Glomerular endothelial cell (primary cell): ENCODE measurements at places on chromosomes 11 and 22.
A peak's percentile ranks its signal among the peaks of the same experiment; 100 is the strongest.

DNA sequence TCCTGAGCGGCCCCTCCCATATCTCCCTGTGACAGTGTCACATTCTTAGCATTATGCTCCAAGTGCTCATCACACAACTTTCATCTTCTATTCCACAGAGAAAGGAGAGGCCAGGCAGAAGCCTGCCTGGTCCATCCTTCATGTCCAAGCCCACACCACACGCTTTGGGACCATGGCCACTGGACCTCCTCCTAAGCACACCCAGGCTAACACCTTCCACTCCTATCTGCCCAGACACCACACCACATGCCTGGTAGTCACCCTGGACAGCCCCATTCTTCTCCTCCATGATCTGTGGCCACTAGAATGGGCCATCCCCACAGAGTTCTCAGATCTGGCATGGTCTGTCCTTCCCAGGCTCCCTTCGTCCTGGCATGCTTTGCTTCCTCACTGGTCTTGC, 55.3 kb downstream of the HIRA start:
- DNase-seq = no peak

DNA sequence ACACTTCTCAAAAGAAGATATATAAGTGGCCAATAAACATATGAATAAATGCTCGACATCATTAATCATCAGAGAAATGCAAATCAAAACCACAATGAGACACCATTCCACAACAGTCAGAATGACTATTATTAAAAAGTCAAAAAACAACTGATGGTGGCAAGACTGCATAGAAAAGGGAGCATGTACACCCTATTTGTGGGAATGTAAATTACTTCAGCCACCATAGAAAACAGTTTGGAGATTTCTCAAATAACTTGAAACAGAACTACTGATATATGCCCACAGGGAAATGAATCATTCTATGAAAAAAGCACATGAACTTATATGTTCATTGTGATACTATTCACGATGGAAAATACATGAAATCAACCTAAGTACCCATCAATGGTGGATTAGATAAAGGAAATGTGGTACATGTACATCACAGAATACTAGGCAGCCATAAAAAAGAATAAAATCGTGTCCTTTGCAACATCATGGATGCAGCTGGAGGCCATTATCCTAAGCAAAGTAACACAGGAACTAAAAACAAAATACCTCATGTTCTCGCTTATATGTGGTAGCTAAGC, 42.4 kb downstream of the GLYATL2 start:
- no peak for DNase-seq

- DNase-seq = no peak
Measured at GRCh38 chr11:118265954-118266353, 1.9 kb upstream of the MPZL2 start.

- DNase-seq = no peak
Measured at GRCh38 chr11:44637487-44637886, 72.0 kb downstream of the CD82 start.

DNA sequence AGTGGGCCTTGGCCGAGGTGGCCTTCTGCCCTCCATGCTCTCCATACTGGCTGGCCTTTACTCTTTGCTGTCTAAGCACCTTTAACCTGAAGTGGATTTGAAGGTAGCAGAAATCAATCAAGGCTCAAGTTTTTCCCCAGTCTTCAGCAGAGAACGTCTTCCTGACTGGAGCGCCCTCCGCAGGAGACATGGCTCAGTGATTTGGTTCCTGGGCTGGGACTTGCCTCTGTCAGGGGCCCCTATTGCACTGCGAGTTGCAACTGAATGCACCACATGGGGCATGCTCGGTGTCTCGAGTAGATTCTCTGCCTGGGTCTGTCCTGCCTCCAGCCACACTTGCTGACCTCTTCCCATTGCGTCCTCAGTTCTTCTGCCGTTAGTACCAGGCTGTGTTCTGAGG, 79.6 kb downstream of the BMAL1 start:
- DNase-seq = no peak

GRCh38 chr11:121321614-121322243, 29.2 kb downstream of the SC5D start:
- no peak for DNase-seq

GRCh38 chr22:32695451-32695891, 106.0 kb upstream of the TIMP3 start:
- no peak for DNase-seq

GRCh38 chr11:63769042-63769713, 603 bp upstream of the ZFTA start:
- no peak for DNase-seq

GRCh38 chr11:83661491-83662350, 375.6 kb upstream of the CCDC90B start:
- no peak for DNase-seq

- DNase-seq = no peak
Measured at GRCh38 chr22:46079861-46080821, 70.2 kb upstream of the PPARA start.

DNA sequence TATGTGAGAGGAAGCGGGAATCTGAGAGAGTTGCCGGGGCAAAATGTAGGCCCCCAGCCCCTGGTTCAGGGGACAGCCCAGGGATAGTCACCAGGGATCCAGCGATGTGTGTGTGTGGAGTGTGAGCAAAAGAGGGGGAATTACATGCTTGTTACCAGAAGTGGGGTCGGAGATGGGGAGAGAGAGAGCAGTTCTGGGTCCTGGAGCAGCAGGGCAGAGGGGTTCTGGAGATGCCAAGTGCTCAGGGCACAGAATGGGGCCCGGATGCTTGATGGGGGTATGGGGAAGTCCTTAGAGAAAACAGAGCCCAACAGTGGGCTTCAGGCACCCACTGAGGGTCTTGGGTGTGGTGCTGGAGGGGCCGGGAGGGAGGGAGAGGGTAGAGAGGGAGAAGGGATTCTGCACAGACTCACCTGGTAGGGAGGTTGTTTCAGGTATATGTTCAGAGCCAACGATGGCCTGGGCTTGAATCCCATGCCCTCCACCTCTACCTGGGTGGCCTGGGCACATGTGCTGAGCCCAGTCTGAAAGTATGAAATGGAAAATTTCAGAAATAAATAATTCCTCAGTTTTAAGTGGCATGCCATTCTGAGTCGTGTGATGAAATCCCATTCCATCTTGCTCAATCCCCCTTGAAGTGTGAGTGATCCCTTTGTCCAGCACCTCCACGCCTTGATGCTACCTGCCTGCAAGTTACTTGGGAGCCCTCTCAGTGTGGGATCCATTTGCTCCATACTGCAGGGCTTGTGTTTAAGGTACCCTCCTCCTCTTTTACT, 12.4 kb downstream of the SMIM38 start:
- no peak for DNase-seq

DNA sequence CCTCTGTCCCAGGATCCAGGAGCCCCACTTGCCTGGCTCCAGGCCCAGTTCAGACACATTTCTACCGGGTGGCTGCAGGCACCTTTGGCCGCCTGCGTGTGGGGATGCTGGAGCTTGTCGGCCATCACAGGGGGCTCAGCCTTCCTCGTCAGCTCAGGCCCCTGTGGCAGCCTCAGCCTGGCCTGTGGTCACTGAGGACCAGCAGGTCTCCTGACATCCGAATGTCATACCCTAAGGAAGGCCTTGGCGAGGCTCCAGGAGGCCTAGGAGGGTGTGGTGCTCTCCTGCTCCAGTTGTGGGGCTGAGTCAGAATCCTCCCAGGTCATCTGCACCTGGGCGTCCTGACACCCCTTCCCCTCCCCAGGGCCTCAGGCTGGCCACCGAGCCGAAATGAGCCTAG, 14.9 kb upstream of the SOX10 start:
- no peak for DNase-seq

- no peak for DNase-seq
Measured at GRCh38 chr11:843086-843734, 558 bp downstream of the TSPAN4 start.

DNA sequence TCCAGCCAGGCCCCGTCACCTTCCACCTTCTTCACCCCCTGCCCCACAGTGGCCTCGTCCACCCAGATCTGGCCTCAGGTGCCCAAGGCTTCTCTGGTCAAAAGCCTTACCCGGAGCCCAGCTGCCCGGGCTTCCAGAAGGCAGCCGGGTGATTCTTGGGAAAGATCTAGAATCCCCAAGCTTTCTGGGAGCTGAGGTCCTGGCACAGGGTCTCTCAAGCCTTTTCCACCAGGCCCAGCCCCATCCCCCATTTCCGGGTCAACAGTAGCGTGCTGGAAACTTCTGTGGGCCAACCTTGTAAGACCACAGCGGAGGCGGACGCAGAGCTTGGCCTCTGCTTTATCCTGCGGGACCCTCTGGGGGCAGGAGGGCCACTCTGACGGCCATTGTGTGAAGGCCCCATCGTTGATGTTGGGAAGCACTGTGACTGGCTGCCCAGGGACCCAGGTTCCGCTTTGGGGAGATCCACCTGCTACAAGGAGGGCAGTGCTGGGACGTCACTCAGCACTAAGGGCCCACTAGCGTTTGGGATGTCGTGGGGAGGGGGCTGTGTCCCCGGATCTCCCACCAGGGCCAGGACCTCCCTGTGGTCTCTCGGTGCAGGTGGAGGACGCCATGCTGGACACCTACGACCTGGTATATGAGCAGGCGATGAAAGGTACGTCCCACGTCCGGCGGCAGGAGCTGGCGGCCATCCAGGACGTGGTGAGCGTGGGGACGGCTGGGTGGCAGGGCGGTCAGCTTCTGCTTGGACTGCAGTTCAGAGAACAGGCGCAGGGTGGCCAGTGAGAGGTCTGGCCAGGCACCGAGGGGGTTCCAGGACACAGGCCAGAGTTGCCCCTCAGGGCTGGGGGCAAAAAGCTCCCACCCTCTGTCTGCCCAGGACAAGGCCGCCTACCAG, 11.5 kb downstream of the TSPAN32 start:
- no peak for DNase-seq

- no peak for DNase-seq
Measured at GRCh38 chr11:134915212-134915611, 503.2 kb upstream of the B3GAT1 start.

- no peak for DNase-seq
Measured at GRCh38 chr11:18367431-18367830, 26.9 kb upstream of the LDHA start.

GRCh38 chr11:75305452-75305851, 46.0 kb downstream of the ARRB1 start:
- DNase-seq = no peak

- DNase-seq = no peak
Measured at GRCh38 chr11:45736424-45736823, 68.5 kb upstream of the SLC35C1 start.

DNA sequence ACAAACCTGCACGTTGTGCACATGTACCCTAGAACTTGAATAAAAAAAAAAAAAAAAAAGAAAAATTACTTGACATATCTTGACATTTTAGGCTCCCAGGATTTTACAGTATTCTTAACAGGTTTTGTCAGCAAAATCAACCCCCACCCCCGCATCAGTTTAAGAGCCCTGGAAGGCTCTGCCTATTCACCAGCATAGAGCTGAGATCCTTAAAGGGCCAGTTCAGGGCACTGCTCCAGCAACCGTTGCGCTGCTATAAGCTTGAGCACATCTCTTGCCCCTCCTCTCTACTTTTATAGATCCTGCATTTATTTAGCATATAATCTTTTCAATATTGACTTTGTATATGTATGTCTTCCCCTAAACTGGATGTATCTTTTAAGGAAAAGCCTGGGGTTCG, 697 bp upstream of the PAFAH1B2 start:
- peak; percentile 7 for DNase-seq

- no peak for DNase-seq
Measured at GRCh38 chr11:87779276-87780067, 395.8 kb downstream of the RAB38 start.

DNA sequence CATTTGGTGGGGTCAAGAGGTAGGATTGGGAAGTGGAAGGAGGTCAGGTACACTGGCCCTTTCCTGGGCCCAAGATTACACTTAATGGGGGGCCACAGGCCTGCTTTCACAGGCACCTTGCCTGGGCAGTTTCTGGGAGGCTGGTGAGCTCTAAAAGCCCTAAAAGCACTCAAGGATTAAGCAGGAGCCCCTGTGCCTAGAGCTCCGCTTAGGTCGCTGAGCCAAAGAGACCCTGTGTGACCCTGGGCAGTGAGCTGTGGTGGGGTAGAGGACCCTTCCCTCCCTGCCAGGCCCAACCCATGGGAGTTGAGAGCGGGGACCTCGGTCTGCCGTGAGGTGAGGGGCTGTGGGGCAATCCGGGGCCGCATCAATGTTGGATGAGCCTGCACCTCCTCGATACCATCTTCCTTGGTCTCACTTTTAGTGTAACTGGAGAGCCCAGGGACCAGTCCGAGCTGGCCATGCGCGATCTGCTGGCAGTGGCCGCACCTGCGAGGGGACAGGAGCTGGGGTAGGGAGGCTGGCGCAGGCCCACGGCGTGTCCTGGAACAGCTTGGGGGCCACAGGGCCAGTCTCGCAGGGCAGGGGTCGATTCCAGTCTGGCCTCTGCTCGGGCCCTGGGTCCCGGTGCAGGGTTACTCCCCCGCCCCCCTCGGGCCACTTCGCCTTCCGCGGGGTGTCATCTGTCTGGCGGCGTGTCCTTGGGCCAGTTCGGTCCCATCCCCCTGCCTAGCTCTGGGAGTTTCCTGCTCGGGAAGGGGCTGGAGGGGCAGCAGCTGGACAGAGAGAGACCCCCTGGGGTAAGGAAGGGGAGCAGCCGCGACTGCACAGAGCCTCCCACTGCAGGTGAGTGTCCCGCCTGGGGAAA, 44.3 kb downstream of the EIF3F start:
- DNase-seq = no peak

- no peak for DNase-seq
Measured at GRCh38 chr11:67284811-67285540, 4.1 kb upstream of the ANKRD13D start.

DNA sequence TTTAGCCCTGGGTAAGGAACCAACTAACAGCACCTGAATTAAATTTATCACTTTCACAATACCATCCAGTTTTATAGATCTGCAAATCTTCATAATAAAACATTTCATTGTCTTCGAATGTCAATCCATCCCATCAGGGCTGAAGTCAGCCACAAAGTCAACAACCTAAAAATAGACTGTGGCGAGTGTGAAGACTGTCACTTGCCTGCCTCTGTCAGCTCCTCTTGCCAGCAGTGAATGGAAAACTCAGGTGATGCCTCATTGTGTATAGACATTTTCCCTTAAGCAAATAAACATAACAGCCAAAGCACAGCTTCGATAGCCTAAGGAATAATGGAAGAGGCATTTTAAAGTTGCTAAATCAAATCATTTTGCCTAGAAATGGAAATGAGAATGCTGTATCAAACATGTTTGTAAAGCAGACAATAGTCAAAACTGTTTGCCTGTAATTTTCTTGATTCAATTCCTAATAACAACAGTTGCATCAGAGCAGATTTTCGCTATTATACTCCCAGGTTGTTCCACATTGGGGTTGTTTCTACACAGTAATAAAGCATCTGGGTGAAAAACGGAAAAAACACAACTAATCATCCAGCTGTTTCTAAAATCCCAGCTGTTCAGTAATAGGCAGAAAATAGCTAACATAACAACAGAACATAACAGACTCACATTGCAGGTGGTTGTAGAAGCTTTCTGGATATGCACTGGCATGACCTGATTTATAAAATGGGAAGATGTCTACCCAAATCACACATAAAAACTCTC, 15.7 kb downstream of the KCNA4 start:
- DNase-seq = no peak
